SK-N-SH (cell line): ENCODE measurements at places on chromosomes 1 and 21.

DNA sequence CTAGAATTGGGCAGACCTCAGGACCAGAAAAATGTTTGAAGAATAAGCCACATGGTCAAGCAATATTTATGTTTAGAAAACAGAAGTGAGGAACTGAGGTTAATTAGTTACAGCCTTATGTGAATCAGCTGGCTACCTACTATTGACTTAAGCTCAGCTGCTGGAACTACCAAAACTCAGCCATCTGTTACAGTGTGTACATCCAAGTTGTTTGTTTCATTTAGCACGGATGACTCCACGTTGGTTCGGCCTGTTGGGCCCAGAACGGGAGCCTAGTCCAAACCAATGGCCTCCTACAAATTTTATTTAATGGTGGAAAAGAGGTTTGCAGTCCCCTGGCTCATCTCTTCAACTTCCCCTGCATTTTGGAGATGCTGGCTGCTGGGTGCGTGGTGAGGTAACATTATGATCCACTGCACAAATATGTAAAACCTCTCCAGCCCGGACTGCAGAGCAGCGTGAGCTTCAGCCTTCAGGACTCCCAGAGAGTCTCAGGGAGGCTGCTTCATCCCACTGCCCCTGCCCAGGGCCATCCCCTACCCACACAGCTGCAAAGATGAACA, 143.4 kb downstream of the ZZZ3 start:
- no peak for DNase-seq

DNA sequence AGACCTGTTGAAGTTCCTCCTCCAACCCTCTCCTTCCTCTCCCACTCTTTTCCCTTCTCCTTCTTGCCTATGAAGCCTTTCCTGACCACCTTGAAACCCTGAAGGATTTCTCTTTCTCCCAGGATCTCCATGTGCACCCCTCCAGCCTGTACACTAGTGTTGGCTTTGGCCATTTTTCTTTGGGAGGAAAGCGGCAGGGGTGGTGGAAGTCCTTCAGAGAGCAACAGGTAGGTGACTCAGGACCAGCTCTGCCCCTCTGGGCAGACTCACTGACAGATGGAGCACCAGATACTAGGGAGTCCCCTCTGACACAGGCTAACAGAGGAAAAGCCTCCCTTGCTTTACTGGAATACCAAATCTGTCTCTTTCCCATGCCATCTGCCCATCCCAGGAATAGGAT, 4.6 kb downstream of the SLC26A9 start:
- DNase-seq, result no peak

DNA sequence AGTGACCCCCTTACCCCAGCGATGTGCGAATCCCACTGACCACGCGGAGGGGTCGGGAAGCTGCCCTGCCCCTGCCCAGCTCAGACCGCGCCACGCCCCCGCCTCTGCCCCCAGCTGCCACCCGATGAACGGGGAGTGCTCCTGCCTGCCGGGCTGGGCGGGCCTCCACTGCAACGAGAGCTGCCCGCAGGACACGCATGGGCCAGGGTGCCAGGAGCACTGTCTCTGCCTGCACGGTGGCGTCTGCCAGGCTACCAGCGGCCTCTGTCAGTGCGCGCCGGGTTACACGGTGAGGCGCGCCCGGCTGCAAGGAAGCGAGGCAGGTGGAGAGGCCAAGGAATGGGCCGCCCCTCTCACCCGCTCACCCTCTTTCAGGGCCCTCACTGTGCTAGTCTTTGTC, 11.9 kb upstream of the LRRC71 start:
- DNase-seq, result no peak

DNA sequence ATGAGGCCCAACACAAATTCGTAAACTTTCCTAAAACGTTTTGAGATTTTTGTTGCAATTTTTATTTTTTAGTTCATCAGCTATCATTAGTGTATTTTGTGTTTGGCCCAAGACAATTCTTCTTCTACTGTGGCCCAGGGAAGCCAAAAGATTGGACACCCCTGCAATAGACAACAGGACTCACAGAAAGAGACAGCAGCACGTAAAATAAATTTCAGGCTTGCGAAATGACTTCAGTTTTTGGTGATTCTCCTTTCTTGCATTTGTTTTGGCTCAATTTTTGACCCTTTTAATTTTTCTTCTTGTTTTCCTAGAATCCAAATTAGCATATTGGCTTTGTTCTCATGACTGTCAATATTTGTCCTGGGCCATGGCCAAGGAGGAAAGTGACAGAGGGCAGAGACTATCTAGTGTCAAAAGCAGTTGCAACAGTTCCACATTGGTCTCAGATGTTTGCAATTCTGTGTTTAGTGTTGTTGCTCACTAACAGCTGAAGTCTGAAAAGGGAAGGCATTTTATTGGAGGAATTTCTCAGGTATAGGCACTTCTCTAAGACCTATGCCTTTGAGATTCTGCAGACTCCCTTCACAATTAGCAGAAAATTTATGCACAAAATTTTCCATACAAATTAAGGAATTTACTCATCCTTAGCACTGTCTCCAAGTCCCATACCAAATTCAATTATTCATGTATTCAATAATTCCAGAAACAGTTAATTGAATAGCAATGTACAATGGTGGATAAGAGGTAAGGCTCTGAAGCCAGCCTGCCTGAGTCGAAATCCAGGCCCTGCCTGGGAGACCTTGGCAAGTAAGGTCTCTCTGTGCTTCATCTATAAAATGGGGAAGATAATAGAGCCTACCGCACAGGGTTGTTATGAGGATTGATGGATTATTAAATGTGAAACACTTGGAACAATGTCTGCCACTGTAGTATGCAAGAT, 160.9 kb upstream of the IVNS1ABP start:
- DNase-seq, result no peak

DNA sequence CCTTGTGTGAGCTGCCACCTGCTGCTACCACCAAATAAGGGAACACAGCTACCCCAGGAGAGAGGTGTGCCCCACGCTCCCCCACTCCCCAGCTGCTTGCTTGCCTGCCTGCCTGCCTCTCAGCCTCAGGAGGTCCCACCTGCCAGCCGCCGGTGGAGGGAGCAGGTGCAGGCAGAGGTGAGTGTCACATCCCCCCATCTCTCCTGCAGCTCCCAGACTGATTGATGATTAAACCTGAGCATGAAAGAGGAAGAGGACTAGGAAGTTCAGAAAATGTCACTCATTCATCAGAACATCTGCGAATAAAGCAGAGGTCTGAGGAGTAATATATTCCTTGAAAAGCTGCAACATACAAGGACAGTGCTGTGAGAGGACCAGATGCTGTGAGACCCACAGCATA, 58.6 kb upstream of the HIVEP3 start:
- no peak for DNase-seq
